CD4-positive, alpha-beta T cell treated with Interleukin-2 at 100 ng/mL for 4 hours (primary cell): ENCODE measurements at places on chromosomes 6 and 20.
A peak's percentile ranks its signal among the peaks of the same experiment; 100 is the strongest.

- DNase-seq = no peak
These were observed 32.4 kb downstream of the SNX3 start for GRCh38 chr6:108228416-108228815.

GRCh38 chr6:72650081-72650745, 28.3 kb downstream of the KCNQ5 start:
- DNase-seq = no peak

- no peak for DNase-seq
These were observed 117.3 kb downstream of the TOX2 start for GRCh38 chr20:44031781-44032582.

DNA sequence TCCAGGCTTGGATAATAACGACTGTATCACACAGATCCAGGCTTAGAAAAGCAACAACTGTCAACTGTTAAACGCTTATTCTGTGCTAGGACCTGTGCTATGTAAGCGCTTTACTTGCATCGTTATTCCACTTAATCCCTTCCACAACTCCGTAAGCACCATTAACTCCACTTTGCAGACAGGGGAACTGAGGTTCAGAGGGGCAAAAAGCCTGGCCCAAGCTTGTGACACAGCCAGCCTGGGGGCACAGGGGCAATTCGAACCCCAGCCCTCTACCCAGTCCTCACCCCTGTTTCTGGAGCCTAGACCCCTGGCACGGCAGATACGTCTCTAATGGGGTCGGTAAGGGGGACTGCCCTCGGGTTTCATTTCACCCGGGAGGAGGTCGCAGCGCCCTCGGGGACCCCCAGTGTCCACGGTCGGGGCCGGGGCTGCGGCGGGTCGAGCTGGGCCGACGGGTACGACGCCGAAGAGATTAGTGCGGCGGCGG, 411 bp downstream of the DSN1 start:
- DNase-seq = no peak

GRCh38 chr6:40816601-40817000, 222.4 kb downstream of the UNC5CL start:
- no peak for DNase-seq

GRCh38 chr6:149293244-149293643, 24.3 kb upstream of the TAB2 start:
- no peak for DNase-seq

DNA sequence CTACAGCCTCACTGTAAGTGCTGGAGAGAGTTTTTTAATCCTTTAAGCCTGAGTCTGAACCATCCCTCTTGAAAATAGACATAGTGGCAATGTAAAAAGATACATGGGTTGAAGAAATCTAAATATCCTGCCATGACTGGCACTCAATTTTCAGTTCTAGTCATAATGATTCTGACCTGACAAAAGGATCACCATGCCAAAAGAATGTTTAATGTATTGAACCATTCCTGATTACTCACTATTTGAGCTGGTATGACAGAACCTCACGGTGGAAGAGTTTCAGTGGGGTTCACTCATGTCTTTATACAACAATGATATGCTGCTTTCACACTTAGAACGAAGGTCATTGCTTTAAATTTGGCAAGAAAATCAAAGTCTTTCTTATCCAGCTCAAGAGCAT, 93.4 kb downstream of the HIVEP2 start:
- DNase-seq = no peak

DNA sequence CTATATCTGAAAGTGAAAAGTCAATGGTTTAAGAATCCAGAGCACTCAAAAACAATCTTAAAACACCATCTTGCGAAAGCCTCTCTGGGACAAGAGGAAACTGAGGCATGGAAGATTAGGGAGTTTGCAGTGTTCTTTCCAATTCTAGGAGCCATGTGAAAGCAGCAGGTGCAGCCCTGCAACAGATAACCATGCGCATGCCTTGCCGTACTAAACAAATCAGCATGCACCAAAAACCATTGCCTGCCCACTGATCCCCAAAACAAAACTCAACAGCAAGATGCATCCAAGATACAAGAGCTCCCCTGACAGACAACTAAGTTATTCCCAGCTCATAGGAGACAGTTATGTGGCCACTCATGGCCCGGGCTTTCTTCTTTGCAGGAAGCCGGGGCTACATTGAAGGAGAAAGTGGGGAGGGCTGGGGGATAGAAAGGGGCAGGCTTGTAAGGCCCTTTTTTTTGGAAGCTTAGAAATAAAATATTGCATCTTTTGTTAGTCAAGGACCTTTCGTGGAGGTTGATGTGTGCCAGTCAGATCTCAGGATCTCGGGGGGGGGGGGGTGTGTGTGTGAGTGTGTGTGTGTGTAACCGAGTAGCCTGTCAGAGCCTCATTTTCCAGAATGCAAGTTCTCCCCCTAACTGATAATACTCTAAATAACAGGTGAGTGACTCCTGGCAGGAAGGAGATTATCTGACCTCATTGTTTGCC, 178.4 kb downstream of the MBOAT1 start:
- DNase-seq = no peak

GRCh38 chr6:158854214-158855101, 35.3 kb upstream of the EZR start:
- peak; percentile 81 for DNase-seq

GRCh38 chr20:37405351-37405897, 59.5 kb downstream of the SRC start:
- DNase-seq = no peak

- no peak for DNase-seq
These were observed 20.8 kb downstream of the IRF4 start for GRCh38 chr6:412146-412886.

DNA sequence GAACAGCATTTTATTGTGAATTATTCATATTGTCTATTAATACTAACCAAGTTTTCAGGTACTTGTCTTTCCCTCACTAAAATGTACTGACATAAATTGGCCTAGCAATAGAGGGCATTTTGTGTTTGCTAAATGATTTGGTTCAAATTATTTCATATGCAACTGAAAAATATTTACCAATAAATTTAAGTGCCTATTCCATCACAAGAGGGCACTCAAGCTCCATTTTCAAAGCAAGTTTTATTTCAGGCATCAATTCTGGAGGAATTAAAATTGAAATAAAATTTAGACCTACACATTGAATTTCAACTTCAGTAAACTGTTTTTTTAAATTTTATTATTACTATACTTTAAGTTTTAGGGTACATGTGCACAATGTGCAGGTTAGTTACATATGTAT, 114.3 kb upstream of the SYNCRIP start:
- DNase-seq = no peak
